Cerebellar cortex (tissue), 1 donor: ENCODE measurements at places on chromosomes 3 and 15.

DNA sequence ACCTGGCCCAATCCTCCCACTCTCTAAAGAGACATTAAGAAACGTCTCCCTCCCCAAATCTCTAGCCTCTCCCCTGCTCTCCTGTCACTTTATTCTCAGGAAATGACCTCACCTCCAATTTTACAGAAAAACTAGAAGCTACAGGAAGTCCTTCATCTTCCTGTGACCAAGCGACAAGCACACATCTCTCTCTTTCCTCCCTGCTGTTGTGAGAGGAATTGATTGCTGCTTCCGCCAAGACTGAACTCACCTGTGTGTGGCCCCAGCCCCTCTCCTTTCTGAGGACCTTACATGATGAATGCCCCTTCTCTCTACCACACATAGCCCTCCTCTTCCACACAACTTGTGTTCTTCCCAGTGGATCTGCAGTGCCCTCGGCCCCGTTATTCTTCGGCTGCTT, 18.2 kb downstream of the DNAJB8 start:
- no peak for DNase-seq

- DNase-seq: no peak
These were observed 46.9 kb downstream of the ARHGEF3 start for GRCh38 chr3:56754741-56755417.

DNA sequence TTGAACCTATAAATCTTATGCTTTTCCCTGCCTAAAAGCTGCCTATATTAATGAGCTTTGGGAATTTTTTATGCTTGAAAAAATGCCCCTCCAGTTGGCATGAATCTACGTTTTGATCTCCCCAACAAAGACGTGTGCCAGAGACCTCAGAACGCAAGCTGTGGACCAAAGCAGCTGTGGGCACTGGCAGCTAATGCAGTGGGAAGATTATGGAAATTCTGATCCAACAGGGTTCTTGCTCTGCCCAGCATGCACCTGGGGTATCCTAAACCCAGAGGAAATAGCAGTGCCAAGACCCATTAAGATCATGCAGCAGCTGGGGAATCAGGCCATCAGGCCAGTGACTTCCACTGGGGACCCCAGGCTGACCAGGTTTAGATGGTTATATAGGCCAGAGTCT, 423.0 kb downstream of the ZBBX start:
- no peak for DNase-seq

DNA sequence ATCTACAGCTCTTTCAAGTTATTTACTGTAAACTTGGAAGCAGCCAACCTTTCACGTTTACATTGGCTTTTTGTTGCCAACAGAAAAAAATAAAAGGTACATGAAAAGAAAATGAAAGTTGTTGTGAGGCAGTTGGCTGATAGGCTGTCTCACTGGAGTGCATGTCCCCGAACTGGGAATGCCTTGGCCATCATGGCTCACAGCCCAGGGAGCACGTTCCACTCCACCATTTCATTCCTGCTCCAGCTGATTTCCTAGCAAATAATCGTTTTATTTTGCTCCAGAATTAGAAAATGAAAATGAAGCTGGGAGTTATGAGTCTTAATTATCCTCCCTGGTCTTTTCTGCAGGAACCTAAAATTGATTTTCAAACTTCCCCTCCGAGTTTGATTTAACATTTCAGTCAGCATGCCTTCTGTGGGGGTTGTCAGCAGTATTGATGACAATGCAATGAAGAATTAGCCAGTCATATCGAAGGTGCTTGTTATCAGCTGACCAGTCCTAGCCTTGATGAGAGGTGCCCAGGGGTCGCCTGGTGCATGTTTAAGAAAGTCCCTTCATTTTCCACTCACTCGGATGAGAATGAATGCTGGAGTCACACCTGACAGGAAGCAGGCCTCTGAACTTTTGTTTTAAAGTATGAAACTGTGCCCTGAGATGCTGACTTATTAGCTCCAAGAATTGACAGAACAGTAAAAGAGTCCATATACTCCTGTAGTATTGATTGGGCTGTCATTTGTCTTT, 293.7 kb upstream of the TRIM42 start:
- no peak for DNase-seq

GRCh38 chr15:93716615-93717231, 514.6 kb upstream of the MCTP2 start:
- no peak for DNase-seq

DNA sequence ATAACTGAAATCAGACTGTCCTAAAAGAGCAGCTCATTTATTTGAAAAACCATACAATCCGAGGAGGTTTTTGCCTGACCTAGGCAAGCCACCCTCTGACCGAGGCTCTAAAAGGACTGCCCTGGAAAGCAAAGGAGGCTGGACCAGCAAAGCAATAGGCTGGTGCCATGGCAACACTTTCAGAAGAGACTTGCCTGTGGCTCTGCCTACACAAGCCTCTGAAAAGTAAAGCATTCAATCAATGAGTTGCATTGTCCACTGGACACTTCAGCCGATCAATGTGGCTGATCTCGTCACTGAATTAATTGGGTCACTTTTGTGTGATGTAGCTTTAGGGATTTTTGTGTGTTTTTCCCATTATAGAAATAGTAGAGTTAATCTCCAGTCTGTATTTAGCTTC, 99.1 kb upstream of the SEMA6D start:
- no peak for DNase-seq

DNA sequence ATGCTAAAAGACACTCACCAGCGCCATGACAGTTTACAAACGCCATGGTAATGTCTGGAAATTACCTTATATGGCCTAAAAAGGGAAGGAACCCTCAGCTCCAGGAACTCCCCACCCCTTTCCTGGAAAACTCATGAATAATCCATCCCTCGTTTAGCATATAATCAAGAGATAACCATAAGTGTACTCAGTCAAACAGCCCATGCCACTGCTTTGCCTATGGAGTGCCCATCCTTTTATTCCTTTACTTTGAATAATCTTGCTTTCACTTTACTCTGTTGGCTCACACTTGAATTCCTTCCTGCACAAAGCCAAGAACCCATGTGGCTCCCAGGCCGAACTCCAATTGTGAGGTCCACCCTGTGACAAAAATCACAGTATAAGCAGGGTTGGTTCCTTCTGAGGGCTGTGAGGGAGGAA, 19.1 kb upstream of the FSTL1 start:
- DNase-seq: no peak

GRCh38 chr3:15148614-15149013, 49.7 kb upstream of the RBSN start:
- peak; percentile 22 for DNase-seq

DNA sequence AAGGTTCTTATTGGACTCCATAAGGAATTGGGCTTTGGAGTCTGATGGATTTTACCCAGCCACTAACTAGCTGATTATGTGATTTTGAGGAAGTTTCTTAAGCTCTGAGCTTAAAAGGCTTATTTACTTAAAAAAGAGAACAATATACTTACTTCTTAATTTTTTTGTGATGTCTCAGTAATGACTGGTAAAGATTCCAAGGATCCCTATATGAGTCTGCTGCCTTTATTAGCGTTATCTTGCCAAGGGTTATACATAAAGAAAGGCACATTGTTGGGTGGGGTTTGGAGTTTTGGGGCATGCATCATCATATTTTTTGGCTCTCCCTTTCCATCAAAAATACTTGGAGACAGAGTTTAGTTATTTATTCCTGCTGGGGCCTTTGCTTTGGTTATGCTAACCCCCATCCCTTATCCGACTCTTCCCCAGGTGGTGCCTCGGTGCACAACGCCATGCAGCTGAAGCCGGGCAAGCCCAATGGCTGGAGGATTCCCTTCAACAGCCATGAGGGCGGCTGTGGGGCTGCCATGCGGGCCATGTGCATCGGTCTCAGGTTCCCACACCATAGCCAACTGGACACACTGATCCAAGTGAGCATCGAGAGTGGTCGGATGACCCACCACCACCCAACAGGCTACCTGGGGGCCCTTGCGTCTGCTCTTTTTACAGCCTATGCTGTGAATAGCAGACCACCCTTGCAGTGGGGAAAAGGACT, 6.7 kb downstream of the ADPRH start:
- no peak for DNase-seq

- DNase-seq: no peak
These were observed 93.2 kb upstream of the ARHGEF3 start for GRCh38 chr3:56894881-56895431.

- DNase-seq: no peak
These were observed 395.4 kb upstream of the ADAMTS9 start for GRCh38 chr3:65083240-65083639.

DNA sequence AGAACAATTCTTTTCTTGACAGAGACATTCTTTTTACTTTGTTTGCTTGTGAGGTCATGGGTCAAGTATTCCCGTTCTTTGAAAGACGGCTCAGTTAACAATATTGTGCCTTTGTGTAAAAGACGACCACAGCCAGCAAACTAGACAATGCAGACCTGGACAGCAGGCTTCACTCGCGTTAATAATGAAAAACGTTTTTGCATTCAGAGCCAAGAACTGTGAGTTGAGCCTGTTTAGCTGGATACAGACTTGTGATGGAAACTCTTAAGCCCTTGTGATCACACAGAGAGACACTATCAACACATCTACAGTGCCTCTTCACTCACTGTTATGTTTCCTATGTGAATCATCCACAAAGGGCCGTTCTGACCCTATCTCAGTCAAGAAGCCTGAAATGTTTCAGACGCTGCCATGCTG, 37.3 kb upstream of the CMTM7 start:
- DNase-seq: no peak

- no peak for DNase-seq
These were observed 121.3 kb upstream of the ZNF717 start for GRCh38 chr3:75906555-75907112.

DNA sequence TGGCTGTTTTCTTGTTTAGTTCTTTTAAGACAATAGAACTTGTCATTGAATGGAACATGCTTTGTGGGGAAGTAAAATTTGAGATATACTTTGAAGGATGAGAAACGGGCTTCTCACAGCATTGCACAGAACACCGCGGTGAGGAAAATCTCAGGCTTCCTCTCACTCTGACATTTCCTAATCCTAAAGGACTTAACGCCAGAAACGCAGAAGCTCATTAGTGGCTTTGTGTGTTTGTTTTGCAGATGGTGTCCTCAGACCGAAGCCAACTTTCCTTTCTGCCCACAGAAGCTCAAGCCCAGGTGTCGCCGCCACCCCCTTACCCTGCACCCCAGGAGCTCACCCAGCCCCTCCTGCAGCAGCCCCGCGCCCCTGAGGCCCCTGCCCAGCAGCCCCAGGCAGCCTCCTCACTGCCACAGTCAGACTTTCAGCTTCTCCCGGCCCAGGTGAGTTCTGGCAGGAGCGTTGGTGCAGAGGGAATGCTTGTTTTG, 78.9 kb upstream of the BLM start:
- DNase-seq: peak; percentile 75

DNA sequence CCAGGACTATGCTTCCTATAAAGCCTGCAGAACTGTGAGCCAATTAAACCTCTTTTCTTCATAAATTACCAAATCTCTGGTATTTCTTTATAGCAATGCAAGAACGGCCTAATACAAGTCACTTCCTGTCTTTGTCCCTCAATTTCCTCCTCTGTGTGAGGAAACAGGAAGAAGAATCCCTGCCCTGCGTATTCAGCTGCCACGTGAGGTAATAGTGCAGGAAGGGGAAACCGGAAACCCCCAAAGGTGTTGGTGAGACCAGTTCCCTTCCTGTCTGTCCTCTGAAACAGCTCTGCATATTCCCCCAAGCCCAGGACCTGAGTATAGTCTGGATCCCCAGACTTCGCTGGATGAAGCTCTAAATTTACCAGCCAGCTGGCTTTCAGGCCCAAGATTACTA, 18.1 kb upstream of the PTPN23 start:
- DNase-seq: no peak

DNA sequence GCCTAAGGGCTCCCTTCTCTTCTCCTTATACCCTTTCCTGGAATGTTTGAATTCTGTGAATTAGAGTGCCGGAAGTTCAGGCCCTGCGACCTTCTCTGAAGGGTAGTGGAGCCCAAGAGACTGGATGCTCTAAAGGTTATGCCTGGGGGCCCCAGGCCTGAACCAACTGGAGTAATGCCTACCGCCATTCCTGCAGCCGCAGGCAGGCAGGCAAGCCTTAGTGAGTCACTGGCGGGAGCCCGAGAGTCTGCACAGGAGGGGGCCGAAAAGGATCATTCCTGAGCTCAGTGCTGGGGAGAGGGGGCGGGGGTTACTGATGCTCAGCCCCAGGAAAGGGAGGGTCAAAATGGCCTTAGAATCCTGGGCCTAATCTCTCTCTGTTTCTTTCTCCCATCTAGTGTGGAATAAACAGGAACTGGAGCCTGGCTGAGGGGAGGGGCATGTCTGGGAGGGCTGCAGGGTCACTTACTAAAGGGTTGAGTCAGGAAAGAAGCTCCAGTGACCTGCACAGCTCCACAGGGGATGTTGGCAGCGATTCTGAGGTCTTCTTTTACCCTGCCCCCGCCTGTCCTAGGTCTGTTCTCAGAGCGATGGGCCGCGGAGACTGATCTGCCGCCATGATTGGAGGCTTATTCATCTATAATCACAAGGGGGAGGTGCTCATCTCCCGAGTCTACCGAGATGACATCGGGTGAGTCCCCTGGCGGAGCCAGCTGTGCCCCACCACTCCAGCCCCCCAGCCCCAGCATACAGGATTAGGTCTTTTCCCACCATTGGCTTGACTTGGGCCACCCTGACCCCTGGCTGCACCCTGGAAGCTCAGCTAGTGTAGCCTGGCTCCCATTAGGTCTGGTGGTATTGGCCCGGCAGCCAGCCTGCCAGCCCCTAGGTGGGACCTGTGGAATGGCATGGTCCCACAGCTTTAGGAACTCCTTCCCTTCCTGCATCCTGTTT, 2.0 kb downstream of the AP2M1 start:
- DNase-seq: no peak

DNA sequence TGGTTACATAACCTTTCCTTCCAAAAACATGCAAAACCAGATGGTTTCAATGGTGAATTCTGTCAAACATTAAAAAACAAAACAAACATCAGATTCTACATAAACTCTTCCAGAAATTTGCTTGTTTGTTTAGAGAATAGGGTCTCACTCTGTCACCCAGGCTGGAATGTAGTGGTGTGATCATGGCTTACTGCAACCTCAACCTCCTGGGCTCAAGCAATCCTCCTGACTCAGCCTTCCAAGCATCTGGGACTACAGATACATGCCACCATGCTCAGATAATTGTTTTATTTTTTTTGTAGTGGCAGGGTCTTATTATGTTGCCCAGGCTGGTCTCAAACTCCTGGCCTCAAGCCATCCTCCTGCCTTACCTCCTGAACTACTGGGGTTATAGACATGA, 36.1 kb downstream of the FBXL2 start:
- no peak for DNase-seq

DNA sequence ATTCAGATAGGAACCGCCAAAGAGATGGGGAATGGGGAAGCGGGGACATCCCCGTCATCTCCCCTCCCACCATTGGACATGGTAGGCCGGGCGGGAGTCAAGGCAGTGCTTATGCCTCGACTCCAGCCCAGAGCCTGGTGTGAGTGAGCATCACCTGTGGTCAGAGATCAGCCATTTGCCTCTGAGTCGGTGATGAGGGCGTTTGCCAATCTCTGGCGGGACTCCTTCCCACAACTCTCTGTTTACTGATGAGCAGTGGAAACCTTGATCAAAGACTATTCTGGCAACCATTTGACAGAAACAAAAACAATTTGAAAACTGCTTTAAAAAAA, 63.9 kb upstream of the HES1 start:
- DNase-seq: no peak
